Caki2 (cell line): ENCODE measurements at places on chromosomes 7 and 10.
A peak's percentile ranks its signal among the peaks of the same experiment; 100 is the strongest.

DNA sequence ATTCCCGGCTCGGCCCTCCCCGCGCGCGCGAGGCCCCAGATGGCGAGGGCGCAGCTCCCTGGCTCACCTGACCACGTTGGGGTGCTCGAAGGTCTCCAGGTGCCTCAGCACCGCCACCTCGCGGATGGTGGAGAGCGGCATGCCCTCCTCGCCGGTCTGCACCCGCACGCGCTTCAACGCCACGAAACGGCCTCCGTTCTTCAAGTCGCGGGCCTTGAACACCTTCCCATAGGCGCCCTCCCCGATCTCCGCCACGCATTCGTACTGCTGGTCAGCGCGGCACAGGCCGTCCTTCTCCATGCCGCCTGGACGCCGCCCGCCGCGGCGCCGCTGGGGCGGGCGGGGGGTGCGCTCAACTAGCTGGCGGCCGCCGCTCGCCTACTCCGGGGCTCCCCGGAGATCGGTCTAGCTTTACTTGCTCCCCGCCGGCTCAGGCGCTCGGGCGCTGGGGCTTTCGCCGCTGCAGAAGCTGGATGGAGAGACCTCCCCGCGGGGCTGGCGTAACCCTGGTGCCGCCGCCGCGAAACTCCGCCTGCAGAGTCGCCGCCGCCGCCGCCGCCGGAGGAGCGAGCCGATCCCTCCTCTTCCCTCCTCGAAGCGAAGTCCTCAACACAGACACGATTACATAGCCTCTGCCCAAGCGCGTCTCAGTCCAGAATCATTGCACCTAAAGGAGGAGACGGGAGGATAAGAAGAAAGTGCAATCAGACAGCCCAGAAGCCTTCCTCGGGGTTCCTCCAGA lies 3.2 kb downstream of the CDK6 start:
- peak; percentile 81 for DNase-seq

- DNase-seq = peak; percentile 90
Measured at GRCh38 chr10:119316729-119317097, 109.3 kb downstream of the GRK5 start.

- DNase-seq = no peak
Measured at GRCh38 chr7:11185179-11185815, 211.6 kb downstream of the PHF14 start.

DNA sequence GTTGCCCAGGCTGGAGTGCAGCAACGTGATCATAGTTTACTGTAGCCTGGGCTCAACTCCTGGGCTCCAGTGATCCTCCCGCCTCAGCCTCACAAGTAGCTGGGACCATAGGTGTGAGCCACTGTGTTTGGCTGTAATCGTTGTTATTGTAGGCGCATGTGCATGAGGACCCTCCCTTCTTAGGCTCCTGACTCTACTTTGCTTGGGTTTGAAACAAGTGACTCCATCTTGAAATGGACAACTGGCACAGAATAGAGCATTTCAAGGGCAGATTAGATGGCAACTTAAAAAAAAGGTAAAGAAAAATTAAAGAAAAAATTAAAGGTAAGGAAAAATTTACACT lies 15.4 kb upstream of the GIMAP8 start:
- no peak for DNase-seq
